ENCODE measurements at places on chromosomes 5 and 9. TPM values are rescaled to one million over a fixed set of nuclear protein-coding genes. Genes with fewer than 3 reads are reported as not detected.

The FLT4 gene
- 11.1 TPM for total RNA-seq

The EFCAB9 gene
- not detected for total RNA-seq

The GLRA1 gene
- not detected for total RNA-seq

The TEX48 gene
- total RNA-seq: not detected

GRCh38 chr9:87137718-87138117 lies 190.4 kb upstream of the GAS1 start:
- no peak for DNase-seq

DNA sequence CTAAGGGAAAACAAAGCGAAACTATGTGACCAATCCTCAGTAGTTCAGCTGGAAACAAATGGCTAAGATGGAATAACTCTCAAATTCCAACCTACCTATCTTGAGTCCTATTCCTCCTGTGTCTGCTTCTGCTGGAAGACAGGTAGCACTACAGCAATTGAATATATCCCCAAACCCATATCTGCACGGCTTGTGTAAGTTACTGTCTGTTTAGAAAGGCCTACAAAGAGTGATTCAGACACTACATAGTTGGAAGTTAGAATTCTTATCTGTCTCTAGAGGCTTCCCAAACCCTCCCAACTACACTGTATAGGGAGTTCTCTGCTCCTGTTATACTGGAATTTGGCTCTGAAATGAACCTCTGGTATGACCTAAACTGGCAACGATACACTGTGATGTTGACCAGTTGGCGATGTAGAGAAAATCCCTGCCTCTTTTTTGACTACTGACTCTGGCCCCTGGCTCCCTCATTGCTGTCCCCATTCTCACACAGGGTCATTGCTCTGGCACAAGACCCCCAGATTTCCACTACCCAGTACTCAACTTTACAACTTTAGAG lies 22.6 kb upstream of the NADK2 start:
- no peak for DNase-seq

DNA sequence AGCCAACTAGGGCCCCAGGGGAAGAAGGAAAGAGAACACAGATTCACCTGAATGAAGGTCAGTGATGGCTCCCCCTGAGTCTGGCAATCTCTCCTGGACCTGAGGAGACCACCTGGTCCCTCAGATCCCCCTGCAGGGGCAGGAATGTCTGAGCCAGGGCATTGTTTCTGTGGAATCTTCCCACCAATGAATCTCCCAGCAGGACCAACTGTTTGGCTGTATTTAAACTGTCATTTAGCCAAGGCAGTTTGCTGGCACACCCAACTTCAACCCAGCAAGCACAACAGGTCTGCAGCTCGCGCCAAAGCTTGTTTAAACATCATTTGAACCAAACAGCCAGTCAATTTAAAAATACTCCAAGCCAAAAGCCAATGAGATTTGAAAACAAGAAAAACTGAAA lies 92.6 kb downstream of the SH3TC2 start:
- no peak for DNase-seq

- no peak for DNase-seq
Measured at GRCh38 chr9:124257844-124258606, at the start of gene NEK6. Gene NEK6, plus strand, starts transcription at chr9:124257949. Its CDS starts 44,016 bp downstream, at chr9:124301965.

DNA sequence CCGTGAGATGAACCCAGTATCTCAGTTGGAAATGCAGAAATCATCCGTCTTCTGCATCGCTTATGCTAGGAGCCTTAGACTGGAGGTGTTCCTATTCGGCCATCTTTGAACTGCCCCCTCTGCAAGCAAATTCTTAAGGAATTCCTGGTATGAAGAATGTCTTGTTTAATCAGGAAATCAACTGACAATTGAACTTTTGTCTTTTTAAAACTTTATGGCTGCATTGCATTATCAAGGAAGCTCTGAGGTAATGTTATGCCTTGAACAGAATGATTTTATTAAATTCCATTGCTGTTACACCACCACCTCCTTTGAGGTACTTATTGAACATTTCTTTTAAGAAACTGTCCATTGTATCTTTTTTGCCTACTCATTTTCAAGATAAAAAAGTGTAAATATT lies 1915.7 kb upstream of the CDH9 start:
- DNase-seq: no peak

GRCh38 chr5:159231167-159231566 lies 21.8 kb upstream of the RNF145 start:
- no peak for DNase-seq

- DNase-seq: no peak
Measured at GRCh38 chr5:61591859-61592258, 259.8 kb downstream of the ZSWIM6 start.

DNA sequence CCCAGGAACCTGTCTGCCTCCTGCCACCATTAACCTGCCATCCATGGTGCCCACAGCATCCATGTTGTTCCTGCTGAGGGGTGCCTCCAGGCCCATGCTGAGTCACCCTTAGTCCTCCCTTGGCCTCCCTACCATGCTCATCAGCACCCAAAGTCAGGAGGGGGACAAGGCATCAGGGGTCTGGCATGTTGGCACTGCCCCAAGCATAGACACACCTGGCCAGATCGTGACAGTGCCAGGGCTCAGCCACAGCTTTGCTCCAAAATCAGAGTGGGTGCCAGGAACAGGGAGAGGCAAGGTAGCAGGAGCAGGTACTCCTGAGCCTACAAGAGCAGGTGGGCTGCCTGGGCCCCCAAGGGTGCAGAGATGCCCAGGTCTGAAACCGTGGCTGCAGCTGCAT lies 566.6 kb downstream of the TLE1 start:
- no peak for DNase-seq
